Chondrocyte (in vitro differentiated cells): ENCODE measurements at places on chromosomes 11 and 22.

- no peak for DNase-seq
These were observed 2.4 kb upstream of the IFITM2 start for GRCh38 chr11:304915-305843.

GRCh38 chr11:63847363-63847762 lies 8.5 kb downstream of the MARK2 start:
- peak; percentile 6 for DNase-seq

- DNase-seq: no peak
These were observed 17.9 kb downstream of the CLNS1A start for GRCh38 chr11:77619576-77620198.

GRCh38 chr11:113331441-113331840 lies 17.1 kb downstream of the TTC12 start:
- no peak for DNase-seq

- no peak for DNase-seq
These were observed 7.1 kb downstream of the PRPF19 start for GRCh38 chr11:60899046-60899936.

DNA sequence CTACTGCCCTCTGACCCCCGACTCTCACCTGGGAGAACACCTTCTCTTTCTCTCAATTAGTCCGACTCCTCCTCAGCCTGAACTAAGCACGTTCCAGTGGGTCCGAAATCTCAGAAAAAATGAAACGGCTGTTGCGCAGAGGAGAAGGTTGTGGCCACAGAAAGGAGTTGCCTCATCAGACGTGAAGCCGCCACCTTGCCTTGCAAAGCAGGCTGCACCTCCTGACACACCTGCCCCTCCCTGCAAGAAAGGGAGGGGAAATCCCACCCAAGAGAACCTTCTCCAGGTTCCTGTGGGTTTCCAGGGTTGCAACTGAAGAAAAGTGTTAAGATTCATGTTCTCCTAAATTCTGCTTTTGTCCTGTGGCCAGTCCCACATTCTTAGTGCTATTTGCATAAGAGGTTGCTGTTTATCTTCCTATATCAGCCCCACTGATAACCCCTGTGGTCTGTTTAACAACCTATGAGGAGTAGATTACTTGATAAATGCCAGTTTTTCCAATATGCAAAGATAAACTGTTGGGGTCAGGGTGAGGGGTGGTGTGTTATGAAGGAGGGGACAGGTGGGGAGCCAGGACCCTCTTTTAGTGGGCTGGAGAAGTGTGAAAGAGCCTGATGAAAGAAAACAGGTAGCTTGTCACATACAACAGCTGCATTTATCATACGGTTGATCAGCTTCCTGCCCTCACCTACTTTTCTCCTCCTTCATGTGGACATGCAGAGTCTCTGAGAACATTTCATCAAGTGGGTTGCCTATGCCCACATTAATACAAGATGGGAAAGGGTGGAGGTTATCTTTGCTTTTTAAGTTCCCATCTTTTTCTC lies 18.2 kb downstream of the ZBTB16 start:
- no peak for DNase-seq

- no peak for DNase-seq
These were observed 33.6 kb upstream of the FIBIN start for GRCh38 chr11:26960281-26960680.

DNA sequence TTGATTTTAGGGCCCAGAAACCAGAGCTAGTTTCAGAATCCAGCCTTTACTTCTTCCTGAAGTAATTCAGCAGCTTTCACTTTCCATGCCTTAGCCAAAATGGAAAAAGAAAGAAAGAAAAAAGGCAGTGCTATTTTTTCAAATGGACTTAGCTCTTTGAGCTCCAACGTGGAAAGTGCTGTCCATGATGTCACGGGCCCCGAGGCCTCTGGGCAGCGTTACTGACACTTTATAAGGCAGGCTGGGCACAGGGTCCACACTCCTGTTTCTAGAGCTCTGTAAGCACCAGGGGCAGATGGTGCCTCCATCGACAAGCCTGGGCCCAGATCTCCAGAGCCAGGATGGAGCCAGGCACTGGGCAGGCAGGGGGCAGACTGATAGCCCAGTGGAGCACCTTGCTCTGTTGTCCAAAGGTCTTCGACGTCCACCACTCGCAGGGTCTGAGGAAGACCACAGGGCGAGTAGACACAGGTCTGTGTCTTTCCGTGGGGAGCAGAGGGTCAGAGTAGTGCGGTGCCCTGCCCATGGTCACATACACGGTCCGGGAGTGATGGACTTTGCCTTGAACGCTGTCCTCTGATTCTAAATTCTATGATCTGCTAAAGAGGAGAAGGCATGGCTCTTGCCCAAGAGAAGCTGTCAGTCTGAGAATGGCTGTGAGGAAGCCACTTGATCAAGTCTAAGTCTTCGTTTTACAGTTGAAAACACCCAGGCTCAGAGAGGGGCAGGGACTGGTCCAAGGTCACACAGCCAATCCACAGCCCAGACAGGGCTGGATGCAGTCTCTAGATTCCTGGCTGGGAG lies 22.0 kb upstream of the WNT11 start:
- no peak for DNase-seq

- no peak for DNase-seq
These were observed 375.3 kb upstream of the DDI1 start for GRCh38 chr11:103661185-103661584.

DNA sequence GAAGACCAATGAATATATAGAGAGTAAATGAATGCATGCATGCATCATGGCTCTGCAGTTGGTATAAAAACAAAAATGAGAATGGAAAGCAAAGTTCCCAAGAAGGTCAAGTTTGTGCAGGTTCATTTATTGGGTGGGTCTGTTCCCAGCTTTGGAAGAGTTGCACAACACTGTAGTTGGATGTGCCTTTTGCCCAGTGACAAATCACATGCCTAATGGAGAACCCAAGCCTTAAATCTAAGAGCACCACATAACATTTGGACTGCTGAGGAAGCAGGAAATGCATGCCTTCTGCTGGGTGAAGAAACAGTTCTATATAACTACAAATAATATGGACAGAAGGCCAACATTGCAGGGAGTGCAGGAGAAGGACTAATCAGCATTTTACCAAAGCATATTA lies 30.6 kb downstream of the PRCP start:
- no peak for DNase-seq

DNA sequence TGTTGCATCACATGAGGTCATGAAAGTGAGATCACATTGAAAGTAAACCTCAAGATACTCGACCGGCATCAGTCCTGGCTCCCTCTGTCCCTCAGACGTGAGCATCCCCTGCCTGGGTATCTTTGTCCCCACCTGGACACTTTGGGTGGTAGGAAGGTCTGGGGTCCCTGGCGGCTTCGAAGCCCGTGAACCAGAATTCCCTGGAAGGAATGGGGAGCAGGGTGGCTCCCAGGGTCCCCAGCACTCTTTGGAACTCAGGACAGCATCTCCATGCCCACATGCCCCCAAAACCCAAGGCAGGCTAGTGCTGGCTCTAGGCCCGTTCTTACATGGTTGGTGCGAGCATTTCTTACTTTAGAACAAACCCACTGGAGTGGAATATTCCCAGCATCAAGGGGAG lies 7.5 kb downstream of the DERL3 start:
- DNase-seq: peak; percentile 59

- DNase-seq: no peak
These were observed 63.0 kb downstream of the GALNT18 start for GRCh38 chr11:11558826-11559225.

GRCh38 chr22:50306753-50307749 lies at the start of gene PLXNB2:
Gene PLXNB2, minus strand, starts transcription at chr22:50307646. Its CDS starts 17,062 bp downstream, at chr22:50290584.
- DNase-seq: no peak

GRCh38 chr22:49253656-49254055 lies 574.0 kb downstream of the BRD1 start:
- peak; percentile 53 for DNase-seq

- peak; percentile 86 for DNase-seq
These were observed 18.1 kb upstream of the LINC01488 start for GRCh38 chr11:69463181-69463994.

DNA sequence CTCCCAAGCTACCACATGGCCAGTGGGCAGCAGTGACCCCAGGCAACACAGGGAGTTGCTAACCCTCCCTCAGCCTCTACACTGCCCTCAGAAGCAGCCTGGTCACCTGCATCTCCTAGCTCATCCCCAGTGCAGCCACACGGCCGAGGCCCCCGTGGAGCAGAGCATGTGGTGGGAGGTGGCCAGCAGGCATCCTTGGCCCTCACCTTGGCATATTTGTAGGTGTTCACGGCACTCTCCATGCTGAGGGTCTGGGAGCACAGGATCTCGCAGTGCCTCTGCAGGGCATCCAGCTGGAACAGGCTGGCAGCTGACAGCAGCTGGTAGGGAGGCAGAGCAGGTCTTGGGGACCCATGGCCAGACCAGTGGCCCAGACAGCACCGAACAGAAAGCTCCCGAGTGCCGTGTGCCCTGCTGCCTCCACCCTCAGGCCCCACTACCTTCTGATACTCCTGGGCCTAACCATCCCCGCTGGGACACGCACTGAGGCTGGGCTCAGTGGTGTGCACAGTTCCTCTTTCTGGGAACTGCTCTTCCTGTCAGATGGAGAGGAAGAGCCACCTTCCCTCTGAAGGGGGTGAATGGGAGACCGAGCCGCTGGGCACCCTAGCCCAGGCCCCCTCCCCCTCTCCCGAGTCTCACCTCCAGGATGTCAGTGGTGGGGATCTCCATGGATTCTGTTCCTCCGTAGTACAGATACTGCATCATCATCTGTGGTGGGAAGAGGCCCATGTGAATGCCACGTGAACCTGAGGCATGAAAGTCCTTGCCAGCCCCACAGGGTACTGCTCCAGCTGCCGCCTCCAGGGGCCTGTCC lies 48.8 kb downstream of the NAT10 start:
- no peak for DNase-seq

DNA sequence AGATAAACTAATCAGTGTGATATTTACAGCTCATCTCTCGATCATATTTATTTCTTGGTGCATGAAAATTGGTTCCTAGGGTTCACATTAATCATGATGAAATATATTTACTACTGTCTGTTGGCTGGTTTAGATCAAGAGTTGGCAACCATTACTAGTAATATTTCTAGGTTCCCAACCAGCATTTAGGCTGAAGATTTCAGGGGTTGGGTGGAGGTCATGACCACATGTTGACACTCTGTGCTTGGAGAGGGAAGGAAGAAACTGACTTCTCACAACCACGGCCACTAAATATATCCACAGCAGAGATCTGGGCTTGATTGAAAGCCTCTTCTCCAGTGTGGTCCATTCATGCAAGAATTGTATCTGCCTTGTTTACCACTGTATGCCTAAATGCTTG lies 87.9 kb downstream of the ALX4 start:
- DNase-seq: no peak

- DNase-seq: no peak
These were observed 1.3 kb downstream of the HPS5 start for GRCh38 chr11:18320617-18321016.

DNA sequence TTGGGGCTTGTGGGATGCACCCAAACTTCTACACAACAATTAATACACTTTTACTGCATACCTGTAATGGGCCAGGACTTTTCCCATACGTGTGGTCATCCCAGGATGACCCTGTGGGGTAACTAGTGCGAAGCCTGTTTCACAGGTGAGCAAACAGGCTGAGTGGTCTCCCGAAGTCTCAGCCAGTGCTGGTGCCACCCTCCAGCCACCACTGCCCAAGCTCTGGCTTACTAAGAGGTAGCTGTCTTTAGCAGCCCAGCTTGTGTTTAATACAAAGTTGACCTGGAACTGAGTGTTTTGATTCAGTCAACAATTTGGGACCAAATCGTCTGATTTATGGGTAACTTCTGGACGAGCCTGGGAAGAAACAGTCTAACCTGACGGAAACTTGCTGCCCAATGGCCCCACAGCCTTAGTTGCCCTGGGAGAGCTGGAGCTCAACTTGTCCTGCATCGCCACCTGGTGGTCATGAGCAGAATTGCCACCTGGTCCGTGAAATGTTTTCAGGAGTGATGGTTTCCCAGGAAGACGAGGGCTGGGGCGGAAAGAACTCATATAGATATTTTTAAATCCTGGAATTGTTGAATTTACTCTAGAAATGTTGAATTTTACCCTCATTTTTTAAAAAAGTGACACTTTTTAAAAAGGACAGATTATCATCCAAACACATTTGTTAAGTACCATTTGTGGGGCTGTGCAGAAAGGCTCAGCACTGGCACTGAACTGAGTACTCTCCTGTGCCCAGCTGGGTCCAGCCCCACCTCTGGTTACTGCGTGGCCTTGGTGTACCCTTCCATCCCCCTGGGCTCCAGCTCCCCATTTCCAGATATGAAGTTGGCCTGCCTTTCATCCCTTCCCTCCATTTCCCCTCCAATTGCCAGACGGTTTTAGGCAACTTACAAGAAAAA lies 95.5 kb upstream of the PARVA start:
- no peak for DNase-seq

GRCh38 chr11:2305140-2305778 lies 3.4 kb downstream of the TSPAN32 start:
- peak; percentile 93 for DNase-seq

DNA sequence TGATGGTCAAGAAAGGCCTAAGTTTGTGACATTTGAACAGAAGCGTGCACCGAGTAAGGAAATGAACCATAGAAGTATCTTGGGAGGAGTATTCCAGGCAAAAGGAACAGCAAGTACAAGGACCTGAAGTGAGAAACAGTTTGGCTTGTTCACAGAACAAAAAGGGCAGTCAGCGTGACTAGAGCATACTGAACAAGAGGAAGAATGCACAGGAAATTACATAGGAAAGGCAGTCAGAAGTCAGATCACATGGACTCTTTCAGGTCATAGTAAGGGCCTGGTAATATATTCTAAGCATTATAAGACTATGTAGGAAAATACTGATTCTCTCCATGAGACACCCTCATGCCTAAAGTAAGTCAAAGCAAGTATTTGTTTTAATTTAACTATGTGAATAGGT lies 52.3 kb upstream of the GAB2 start:
- DNase-seq: no peak

DNA sequence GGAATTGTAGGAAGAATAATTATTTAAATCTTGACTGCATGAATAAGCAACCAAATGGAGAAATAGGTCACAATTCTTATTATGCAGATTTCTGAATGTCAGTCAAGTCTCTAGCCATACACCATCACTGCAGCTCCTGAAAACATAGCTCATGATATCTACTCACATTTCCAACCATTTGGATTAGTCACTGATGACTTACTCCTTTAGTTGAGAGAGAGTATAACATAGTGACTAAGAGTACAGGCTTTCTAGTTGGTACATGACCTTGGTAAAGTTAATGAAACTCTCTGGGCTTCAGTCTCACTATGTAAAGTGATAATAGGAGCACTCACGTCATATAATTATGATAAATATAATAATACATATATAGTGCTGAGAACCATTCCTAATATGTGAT lies 265.2 kb downstream of the KCNA4 start:
- DNase-seq: no peak

- DNase-seq: no peak
These were observed 37.6 kb downstream of the TRMU start for GRCh38 chr22:46373159-46373558.

DNA sequence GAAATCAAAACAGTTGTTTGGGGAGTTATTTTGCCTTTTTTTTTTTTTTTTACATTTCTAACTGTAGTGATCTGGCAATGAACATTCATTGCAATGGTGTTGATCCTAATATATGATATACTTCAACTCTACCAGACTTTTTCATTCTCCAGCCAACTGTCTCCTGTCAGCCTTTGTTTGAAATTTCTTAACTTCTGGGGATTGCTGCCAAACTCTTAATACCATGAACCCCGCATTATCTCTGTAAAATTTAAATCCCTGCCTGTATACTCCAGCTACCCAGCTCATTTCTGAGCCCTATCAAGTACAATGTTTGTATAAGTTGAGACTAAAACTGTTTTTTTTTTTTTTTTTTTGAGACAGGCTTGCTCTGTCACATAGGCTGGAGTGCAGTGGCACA lies 280.7 kb downstream of the TTC28 start:
- DNase-seq: no peak

- peak; percentile 97 for DNase-seq
These were observed at the start of gene SERHL2 for GRCh38 chr22:42553475-42554361. Gene SERHL2, plus strand, starts transcription at chr22:42553956. Its CDS starts 65 bp downstream, at chr22:42554021.
